ENCODE measurements at places on chromosomes 7 and 10.

GRCh38 chr7:152617056-152617455 lies 58.9 kb downstream of the XRCC2 start:
- no peak for DNase-seq

- no peak for DNase-seq
These were observed 156.0 kb downstream of the ELFN1 start for GRCh38 chr7:1825897-1826741.

GRCh38 chr10:68562661-68563570 lies 2.8 kb downstream of the TET1 start:
- DNase-seq: no peak

- DNase-seq: no peak
These were observed 198.9 kb downstream of the REEP3 start for GRCh38 chr10:63720072-63720537.

- no peak for DNase-seq
These were observed 22.9 kb downstream of the SFTPD start for GRCh38 chr10:79926037-79926436.

GRCh38 chr10:77648472-77648871 lies 10.9 kb upstream of the KCNMA1 start:
- DNase-seq: no peak

DNA sequence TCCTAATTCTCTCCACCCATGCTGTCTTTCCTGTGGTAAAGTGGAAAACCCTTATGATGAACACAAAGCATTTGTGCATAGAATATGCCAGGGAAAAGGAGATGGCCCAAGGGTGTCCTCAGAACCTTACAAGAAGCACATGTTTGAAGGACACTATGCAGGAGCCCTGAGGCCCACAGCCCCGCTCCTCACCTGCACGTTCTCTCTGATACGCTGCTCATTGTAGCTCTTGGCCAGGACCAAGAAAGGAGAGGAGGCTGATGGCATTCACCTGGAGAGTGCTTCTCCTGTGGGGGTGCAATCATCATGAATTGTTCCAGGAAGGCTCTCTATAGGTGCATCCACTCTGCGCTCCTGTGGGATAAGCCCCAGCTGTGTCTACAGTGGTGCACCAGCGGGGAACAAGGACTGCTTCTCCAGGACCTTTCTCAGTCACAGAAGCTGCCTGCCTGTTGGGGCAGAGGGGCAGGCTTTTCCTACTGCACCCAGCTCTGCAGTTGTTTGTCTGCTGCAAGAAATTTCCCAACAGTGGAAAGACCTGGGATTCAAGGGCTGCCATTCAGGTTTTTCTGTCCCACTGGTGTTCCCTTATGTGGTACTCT lies 19.9 kb downstream of the AKR1C2 start:
- DNase-seq: no peak

DNA sequence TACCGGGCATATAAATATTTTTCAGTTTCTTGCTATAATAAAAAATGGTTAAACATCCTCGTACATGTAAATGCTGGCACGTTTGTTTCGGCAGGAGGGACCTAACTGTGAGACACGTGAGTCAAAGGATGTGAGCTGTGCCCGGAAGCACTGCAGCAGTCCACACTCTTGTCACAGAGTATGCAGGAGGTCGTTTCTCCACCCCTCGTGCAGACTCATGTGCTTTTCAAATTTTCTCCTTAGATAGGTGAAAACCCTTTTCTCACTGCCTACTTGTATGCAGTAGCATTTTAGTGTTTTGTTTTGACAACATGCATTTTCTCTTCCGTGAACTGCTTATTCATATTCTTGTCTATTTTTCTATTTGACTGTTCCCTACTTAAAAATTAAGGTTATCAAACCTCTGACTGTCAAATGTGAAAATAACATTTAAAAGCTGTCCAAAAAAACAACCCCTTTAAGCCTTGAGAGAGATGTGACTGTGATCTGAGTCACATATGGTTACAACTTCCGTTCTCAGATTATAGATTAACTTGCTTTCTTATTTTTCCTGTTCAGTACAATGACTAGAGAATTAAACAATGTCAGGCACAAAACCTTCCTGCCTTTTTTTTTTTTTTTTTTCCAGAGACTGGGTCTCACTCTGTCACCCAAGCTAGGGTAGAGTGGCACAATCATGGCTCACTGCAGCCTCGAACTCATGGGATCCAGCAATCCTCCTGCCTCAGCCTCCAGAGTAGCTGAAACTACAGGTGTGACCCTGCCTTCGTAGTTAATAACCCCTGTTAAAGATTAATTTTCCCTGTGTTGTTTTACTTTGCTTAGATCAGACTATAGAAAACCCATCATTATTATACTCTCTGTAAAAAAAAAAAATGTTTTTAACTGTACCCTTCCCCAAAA lies 45.1 kb downstream of the DPY19L1 start:
- DNase-seq: no peak

- no peak for DNase-seq
These were observed 647.5 kb upstream of the IGFBP3 start for GRCh38 chr7:46568420-46569132.

GRCh38 chr10:129416956-129417765 lies 49.9 kb upstream of the MGMT start:
- no peak for DNase-seq

DNA sequence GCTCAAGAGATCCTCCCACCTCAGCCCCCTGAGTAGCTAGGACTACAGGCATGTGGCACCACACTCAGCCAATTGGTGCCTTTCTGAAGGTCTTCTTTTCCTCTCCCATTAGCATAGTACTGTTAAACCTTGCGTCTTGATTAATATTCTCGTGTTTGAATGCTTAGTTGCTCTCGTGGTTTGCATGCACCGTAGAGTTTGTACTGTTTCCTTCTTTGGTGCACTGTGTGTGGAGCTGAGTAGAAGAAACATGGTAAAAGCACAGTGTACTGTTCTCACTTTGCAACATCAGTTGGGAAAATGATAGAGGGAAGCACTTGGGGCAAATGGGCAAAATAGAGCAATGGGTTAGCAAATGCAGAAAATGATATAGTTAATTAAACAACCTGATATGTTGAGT lies 27.6 kb upstream of the RPA3 start:
- no peak for DNase-seq

DNA sequence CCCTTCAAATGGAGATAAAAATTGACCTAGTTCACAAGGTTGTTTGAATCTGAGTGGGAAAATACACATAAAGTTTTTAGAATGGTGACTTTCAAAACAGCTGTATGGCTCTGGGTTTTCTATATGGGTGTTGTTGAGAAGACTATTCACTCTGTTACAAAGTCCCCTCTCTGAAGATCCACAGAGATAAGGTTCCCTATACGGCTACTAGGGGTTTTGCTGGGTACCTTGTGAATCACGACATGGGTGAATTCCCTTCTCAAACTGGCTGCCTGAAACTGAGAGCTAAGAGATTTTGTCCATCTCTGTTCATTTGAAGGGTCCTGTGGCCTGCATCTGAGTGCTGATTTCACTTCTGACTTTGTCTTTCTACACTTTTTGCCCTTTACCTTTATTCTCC lies 11.8 kb upstream of the SLC13A1 start:
- no peak for DNase-seq
